Left renal pelvis (tissue), 4 donors: ENCODE measurements at places on chromosomes 11 and 22.

DNA sequence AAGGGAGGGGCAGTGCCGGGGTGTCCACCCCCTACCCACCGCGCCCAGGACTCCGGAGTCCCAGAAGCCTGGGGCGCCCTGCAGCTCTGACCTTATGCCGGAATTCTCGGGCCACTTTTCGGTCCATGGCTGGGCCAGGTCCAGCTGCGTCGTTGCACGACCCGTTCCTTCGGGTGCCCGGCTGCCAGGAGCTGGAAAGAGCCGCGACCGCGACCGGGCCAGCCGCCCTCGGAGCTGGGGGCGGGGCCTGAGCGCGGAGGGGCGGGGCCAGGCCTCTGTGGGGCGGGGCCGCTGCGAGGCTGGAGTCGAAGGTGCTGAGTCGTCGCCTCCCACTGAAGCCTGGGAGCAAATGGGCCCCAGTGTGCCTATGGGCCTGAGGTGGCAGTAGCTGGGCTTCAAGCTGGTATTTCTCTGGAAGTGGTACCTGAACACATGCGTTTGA, at the start of gene USH1C:
TSS of gene USH1C (minus strand) at position 236 of the 442 bp plus-strand sequence. CDS start at position 127, 109 bp downstream.
- DNase-seq: no peak

DNA sequence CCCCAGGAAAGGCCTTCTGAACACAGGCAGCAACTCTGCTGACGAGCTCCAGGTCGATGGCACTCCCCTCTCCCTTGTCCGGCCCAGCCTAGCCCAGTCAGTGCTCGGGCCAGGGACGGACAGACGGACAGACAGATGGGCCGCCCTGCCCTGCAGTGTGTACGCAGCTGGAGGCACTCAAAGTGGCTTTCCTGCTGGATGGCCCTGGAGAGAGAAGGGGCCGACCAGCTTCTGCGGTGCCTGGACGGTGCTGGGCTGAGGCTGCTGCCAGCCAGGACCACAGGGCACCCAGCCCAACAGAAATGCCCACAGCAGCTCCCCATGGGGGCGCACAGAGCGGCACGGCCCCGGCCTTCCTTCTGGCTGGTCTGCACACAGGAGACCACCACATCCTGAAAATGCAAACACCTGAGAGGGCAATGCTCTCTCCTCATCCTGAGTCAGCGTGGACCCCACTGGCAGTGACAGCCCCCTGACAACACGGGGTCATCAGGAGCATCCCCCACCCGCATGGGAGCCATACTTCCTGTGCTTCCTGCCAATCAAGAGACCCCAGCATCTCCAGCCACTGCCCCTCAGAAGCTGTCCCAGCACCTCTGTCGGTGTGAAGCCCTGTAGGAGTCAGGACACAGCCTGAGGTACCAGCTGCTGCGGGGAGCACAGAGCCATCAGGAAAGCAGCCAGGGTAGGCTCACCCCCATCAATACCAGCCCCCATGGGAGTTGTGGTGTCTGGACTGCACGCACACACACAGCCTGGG, 692 bp upstream of the MOB2 start:
- DNase-seq: no peak

DNA sequence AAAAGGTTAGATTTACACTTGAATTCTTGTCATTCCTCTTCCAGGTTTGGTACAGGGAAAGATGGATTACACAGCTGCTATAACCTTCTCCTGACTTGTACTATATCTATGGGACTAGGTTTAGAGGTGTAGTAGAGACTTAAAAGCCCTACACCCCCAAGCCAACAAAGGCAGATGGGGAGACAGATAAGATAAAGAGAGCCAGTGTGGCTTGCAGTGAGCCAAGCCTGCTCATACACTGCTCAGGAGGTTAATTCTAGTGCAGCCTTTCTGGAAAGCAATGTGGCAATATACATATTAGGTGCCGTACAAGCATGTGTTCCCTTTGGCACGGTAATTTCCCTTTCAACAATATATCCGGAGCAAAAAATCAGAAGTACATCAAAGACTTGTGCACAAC, 10.8 kb downstream of the SIK3 start:
- DNase-seq: no peak

DNA sequence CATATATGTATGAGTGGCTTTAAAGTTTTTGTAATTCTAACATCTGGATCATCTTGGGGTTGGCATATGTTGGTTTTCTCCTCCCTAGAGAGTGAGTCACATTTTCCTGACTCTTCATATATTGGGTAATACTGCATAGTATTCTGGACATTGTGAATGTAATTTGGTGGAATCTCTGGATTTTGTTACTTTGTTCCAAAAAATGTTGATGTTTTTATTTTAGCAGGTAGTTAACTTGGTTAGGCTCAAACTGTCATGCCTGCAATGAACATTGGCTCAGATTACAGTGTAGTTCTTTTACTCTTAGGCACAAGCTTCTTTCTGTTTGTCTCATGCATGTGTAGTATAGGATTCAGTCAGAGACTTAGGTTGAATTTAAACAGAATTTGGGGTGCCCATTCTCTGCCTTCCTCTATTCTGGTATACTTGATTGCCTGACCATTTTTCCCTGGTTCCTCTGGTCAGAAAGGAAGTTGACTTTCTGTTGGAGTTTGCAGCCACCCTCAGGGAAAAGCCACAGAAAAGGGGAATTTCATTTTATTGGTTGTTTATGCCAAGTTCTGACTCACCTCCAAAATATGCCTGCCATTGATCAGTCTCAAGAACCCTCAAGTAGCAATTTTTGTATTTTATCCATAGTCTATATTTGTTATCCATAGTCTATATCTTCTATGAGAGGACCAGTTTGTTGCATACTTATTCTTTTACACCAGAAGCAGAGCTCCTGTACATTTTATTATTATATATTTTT, 151.7 kb downstream of the UVRAG start:
- no peak for DNase-seq

- DNase-seq: no peak
These were observed 6.1 kb upstream of the ZBTB16 start for GRCh38 chr11:114053406-114053805.

GRCh38 chr11:116895048-116895757, 57.8 kb upstream of the APOA1 start:
- no peak for DNase-seq

GRCh38 chr11:119237515-119237914, 31.4 kb downstream of the CBL start:
- no peak for DNase-seq

DNA sequence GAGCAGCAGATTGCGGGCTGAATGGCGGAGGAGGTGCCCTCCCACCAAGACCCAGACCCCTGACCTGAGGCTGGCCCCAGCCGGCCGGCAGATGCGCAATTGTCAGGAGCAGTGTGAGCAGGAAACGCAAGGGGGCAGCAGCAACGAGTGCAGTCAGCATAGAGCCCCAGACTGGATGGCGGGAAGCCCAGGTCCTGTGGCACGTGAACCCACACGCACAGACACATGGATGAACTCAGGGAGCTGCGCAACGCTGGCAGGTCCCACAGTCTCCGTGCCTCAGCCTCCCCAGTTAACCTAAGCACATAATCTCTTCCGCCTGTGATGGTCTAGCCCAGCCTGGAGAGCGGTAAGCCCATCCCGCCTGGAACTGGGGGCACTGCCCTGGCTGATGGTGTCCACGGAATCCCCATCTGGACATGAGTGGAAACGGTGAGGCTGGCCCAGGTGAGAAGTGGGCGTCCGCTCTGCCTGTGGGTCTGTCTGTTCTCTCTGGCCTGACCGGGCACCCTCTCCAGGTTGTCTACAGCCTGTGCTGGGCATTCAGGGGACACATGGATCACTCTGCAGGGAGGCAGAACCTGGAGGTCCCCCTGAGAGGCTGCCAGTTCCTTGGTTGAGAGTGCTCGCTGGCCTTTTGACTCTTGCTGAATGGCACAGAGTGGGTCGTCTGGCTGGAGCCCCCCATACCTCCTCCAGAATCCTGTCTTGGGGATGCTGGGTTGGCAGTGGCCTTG, 626 bp upstream of the TBX10 start:
- DNase-seq: no peak

GRCh38 chr11:103550811-103551210, 441.6 kb downstream of the DYNC2H1 start:
- no peak for DNase-seq

DNA sequence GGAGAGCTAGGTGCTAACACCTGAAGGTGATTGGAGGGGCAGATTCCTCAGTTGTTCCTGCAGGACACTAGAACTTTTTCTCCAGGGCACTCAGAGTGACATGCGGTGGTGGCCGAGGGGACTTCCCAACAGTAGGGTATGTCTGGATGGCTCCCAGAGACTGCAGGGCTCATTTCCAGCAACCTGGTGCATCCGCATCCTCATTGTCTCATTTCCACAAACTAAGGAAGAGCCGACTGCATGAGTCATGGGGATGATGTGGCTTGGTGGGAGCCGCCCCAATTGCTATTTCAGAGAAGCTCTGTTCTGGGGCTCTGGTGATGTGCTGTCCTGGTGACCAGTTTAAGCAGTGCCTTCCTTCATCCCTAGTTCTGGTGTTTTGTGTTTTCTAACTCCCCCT, 2.8 kb upstream of the ROBO4 start:
- no peak for DNase-seq

DNA sequence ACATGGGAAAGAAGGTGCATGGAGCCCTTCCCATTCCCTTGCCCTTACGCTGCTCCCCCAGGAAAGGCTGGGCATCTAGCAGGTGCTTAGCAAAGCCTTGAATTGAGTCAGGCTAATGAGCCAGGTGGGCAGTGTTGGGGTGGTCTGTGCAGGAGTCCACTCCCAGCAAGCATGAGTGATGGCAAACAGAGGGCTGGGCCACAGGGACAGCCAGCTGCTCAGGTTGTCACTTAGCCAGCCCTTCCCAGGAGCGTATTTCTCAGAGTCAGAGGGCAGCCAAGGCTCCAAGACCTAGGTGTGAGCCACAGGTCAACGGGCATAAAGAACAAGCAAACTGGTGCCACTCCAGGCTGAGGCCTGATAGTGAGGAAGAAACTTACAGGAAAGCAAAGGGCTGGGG, 149.8 kb downstream of the DSCAML1 start:
- no peak for DNase-seq

DNA sequence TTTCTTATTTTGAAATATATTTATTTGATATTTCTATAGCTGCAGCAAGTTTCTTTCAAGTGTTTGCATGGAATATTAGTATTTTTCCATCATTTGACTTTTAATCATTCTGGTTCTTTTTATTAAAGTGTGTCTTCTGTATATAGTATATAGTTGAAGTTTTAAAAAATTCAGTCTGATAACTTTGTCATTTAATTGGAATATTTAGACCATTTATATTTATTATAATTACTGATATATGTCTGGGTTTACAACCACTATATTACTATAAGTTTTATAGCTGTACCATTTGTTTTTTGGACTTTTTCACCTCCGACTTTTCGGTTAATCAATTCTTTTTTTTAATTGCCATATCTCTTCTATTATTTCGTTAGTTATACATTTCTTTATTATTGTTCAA, 22.7 kb upstream of the ANO1 start:
- DNase-seq: no peak

DNA sequence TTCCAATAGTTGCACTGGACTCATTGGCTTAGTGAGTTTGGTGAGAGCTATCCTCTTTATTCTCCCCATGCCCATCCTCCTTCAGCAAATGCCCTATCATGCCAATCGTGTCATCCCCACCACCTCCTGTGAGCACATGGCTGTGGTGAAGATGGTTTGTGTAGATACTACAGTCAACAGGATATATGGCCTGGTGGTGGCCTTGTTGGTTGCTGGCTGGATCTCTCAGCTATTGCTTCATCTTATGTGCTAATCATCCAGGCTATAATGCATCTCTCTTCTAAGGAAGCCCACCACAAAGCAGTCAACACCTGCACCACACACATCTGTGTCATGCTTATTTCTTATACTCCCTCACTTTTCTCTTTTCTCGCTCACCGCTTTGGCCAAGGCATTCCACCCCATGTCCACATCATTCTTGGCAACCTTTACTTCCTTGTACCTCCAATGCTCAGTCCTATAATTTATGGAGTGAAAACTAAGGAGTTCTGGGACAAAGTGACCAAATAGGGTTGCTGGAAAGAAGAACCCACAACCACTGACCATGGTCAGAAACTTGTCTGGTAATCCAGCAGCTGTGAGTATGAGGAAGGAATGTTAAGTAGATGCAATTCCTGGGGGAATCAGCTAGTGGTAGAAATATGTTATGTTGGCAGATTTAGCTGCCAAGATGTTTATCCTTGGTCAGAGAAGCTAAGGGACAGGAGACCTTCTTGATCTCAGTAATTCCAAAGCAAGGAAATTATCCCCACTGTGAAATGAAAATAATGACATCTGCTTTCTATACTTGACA, 16.3 kb upstream of the OR56B1 start:
- no peak for DNase-seq

DNA sequence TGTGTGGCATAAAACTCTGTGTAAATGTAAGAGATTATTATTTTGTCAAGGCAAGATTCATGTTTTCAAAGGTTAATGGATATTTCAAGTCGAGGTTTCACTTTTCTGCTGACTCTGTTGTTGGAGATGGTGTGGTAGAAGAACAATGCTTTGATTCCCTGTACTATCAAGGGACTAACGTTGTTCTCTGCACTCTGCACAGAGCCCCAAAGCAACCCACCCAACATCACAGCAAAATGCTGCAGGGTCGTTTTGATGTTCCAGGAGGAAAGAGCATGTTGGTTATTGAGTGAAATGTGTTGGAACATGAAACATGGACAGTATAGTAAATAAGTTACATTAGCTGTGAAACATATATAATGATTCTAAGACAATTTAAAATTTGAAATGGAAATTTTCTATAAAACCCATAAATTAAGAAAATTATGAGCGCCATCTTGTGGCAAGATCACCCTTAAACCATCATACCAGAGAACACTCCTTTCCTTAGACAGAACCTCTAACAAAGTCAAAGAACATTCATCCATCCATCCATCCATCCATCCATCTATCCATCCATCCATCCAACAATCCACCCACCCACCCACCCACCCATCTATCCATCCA, 164.4 kb upstream of the ZBED5 start:
- DNase-seq: no peak

GRCh38 chr11:129639300-129639699, 176.3 kb upstream of the TMEM45B start:
- DNase-seq: no peak

DNA sequence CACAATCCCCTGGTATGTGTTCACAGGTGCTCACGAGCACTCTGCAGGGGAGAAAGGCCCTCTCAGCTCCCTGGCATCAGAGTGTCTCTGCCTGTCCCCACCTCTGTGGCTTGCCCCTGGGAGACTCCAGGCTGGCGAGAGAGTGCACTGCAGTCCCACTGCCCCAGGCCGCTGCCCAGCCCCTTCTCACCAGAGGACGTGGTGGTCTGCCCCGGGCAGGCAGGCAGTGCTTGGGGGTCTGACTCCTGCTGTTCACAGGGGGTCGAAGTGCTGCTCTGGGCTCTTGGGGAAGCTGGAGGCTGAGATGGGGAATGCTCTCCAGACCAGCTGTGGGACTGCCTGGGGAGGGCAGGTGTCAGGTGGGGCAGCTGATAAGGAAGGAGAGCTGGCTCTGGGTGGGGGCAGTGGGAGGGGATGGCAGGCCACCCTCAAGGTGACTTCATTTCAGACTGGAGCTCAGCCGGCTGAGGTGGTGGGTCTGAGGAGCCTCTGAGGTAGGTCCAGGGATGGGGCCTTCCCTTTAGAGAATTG, 151.0 kb upstream of the B3GAT1 start:
- DNase-seq: no peak

DNA sequence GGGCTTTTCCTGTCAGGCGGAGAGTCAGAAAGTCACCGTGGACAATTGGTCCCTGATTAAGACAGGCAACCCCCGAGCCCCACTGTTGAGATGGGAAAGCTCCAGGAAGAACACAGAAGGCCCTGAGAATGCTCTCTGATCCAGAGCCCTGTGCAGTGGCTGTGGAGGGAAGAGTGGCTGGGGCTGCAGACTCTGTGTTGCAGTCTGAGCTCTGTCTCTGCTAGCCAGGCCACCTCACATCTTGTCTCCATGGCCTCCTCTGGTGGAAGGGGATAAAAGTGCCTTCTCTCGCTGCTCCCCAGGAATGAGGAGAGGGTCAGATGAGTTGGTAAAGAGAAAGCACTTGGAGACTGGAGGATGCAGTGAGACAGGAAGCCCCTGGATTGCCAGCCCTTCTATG, 141.2 kb downstream of the CEP164 start:
- DNase-seq: no peak
